Fibroblast of the conjunctiva (primary cell): ENCODE measurements at places on chromosomes 6 and 20.
A peak's percentile ranks its signal among the peaks of the same experiment; 100 is the strongest.

DNA sequence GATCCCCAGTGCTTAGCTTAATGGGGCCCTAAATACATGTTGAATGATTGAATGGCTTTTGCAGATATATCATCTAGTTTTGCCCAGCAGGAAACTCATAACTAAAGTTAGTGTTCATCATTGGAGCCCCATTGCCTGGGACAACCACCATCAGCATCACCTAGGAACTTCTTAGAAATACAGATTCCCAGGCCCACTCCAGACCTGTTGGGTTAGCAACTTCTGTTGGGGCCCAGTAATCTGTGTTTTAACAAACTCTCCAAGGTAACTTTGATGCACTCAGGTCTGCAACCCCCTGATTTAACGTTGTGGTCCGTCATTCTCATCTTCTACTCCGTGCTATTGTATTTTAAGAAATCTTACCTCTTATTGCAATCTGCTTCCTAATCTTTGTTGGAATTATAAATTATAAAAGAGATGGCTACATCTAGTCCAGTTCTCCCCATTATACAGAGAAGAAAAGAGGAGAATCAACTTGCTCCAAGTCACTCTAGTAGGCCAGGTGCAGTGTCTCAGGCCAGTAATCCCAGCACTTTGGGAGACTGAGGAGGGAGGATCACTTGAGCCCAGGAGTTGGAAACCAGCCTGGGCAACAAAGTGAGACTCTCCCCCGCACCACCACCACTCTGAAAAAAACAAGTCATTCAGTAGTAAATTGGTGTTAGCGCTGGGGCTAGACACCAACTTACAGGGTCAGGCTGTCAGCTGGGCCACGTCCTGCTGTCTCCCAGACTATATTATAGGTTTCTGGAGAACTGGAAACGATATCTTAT is 13.7 kb downstream of the FOXP4 start:
- DNase-seq = no peak

DNA sequence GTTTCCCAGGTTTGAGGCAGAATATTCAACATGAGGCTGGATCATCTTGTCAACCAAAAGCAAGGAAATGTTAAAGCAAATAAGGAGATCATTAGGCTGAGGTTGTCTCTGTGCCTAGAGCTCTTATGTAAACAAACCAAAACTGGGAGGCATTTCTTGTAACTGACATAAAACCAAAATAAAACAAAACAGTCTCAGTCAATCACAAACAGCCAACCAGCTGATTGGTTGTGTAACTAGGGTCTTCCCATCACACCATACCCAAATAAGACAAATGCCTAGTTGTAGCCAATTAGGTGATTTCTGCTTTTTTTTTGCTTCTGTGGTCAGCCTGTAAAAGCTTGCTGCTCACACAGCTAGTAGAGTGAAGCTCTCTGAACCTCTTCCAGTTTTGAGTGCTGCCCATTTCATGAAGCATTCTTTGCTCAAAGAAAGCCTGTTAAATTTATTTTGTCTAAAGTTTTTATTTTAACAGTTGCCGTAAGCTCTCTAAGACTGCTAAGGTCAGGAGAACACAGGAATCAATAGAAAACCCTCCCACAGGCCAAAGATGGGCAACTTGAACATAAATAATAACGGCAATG is 8.9 kb upstream of the FITM2 start:
- DNase-seq = no peak

DNA sequence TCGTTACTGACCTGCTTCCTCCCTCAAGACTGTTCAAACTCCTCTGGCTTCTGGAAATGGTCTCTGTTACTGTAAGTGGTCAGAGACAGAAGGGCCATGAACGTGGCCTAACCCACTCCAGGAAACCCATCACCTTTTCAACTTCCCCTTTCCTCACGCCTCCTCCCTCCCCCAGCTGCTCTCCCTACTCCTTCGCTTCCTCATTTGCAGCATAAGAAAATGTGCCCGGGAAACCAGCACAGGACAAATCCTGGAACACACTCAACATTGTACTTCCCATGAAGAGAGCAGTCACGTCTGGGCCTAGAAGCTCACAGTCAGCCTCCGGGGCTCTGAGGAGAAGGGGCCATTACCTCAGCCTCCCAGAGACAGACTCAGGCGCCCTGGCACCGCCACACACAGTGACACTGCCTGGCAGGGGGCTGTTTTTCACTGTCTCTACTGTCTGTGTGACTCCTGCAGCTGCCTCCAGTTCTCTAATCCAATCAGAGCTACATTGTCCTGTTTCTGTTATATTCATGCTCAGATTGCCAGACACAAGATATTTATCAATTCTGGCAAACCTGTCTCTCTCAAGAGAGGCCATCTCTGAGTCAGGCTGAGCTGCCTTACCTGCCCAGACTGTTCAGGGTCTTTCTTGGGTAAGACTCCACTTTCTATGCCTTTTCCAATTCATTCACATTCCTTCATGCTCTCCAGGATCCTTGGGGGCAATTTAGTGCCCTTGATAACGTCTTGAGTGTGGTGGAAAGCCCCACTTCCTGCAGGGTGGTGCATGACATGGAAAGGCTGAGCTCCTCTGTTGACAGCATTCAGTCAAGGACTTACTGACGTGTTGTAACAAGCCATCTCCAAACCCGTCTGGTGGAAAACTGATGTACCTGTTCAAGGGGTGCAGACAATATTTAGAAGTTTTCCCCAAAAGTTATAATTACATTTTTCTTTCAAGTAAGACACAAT is 242.2 kb downstream of the HIVEP2 start:
- no peak for DNase-seq

GRCh38 chr6:161644521-161644920 is 370.7 kb upstream of the AGPAT4 start:
- no peak for DNase-seq

GRCh38 chr6:164039954-164040375 is 625.4 kb downstream of the QKI start:
- DNase-seq = no peak

DNA sequence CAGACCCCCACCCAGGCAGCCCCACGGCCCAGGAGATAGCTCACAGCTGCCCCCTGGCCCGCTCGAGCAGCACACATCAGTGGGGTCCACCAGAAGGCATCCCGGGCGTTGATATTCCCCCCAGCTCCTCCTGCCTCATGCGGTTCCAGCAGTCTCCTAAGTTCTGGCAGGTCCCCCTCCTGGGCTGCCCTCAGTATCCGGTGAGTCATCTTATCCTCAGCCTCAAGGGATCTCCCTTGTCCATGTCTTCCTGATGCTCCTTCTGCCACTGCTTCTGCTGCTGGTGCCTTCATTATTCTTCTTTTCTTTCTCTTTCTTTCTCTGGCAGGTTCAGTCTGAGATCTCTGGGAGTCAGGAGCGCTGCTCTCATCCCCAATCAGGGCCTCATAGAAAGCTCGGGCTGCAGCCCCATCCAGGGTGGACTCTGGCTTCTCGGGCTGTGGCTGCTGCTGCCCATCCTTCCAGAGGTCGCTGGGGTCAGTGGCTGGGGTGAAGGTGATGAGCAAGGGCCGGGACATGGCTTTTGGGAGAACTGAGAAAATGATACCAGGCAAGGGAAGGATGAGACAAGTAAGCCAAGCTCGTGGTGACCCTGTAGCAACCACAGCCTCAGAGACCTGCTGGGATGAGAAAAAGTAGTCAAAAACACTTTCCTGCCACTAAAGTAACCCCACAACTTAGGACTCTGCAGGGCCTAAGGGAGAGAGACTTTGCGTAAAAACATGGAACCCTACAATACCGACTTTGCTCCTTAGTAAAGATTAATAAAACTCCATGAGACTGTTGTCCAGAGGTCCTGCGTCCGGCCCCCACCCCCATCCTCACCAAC is 622 bp downstream of the GPANK1 start:
- DNase-seq = peak; percentile 45

- DNase-seq = no peak
Measured at GRCh38 chr6:498795-499231, 107.3 kb downstream of the IRF4 start.

DNA sequence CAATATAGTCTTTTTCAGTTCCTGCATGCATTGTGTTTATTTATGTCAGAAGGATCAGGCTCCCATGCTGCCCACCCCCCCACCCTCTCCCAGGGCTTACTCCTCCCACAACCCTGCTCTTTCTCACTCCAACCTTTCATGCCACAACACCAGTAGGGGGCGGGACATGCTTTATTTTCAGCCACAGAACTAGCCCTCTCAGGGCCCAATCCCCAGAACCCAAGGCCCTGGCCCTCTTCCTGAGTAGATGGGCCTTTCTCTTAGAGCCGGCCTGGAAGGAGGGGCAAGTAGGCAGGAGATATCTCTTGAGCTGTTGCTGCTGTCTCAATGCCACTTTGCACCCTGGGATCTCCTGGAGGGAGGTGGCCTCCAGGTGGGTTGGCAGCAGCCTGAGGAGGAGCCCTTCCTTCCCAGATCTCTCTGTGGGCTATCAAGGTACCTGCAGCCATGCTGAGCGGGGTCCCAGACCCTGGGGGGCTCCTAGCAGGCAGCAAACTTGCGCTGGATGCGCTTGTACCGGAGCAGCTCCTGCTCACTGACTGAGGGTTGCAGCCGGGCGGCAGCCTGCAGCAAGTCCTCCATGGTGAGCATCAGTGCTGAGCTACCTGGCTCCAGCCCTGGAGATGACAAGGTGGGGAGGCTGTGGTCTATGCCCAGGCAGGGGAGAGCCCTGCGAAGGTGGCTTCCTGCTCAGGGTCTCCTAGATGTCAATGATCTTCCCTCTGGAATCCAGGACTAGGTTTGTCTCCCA is 3.5 kb downstream of the GNMT start:
- peak; percentile 34 for DNase-seq

DNA sequence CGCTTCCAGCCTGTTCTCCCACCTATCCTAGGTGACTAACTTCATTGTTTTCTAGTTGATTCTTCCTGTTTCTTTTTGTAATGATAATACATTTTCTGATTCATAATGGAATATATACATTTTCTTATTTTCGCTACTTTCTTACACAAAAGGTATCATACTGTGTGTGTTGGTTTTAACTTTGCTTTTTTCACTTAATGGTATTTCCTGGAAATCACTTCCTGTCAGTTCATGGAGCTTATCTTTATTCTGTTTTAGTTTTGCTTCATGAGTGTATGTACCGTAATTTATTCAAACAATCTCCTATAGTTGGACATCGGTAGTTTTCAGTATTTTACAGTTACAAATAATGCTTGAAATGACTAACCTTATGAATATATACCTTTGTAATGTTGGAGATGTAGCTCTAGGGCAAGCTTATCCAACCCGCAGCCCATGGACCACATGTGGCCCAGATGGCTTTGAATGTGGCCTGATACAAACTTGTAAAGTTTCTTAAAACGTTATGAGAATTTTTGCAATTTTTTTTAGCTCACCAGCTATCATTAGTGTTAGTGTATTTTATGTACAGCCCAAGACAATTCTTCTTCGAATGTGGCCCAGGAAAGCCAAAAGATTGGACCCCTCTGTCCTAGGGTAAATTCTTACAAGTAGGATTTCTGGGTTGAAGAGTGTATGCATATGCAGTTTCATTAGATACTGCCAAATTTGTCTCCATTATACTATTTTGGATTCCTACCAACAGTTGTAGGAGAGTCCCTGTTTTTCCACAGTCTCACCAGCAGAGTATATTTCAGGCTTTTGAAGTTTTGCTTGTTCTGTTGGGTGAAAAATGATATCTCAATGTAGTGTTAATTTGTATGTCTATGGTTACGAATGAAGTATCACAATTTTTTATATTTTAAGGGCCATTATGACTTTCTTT is 16.7 kb downstream of the TRMT11 start:
- no peak for DNase-seq
